ENCODE measurements at places on chromosomes 2 and 18. TPM values are rescaled to one million over a fixed set of nuclear protein-coding genes. Genes with fewer than 3 reads are reported as not detected.

GRCh38 chr18:41482501-41482900, 472.5 kb upstream of the PIK3C3 start:
- no peak for DNase-seq

GRCh38 chr18:56651771-56652092, 573 bp downstream of the WDR7 start:
- DNase-seq = no peak

- no peak for DNase-seq
Observed at GRCh38 chr2:119232666-119232993, 9.0 kb downstream of the STEAP3 start.

DNA sequence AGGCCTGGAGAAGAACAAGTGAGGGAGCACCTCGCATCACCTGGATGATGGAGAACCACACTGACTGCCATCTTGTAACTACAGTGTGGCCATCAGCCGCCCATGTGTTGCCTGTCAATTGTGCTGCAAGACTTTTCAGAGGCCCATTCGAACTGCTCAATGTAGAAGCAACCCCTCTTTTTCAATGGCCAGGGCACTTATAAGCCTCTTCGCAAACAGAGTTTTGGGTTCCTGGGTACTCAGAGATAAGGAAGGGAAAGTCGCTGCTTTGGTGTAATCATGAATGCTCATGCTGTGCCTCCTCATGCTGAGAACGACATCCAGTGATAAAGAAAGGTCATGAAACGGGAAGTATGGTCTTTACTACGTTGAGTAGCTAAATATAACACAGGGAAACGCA, 143.9 kb upstream of the SLC39A10 start:
- DNase-seq = no peak

- no peak for DNase-seq
Observed at GRCh38 chr2:233546774-233547173, 19.8 kb downstream of the USP40 start.

DNA sequence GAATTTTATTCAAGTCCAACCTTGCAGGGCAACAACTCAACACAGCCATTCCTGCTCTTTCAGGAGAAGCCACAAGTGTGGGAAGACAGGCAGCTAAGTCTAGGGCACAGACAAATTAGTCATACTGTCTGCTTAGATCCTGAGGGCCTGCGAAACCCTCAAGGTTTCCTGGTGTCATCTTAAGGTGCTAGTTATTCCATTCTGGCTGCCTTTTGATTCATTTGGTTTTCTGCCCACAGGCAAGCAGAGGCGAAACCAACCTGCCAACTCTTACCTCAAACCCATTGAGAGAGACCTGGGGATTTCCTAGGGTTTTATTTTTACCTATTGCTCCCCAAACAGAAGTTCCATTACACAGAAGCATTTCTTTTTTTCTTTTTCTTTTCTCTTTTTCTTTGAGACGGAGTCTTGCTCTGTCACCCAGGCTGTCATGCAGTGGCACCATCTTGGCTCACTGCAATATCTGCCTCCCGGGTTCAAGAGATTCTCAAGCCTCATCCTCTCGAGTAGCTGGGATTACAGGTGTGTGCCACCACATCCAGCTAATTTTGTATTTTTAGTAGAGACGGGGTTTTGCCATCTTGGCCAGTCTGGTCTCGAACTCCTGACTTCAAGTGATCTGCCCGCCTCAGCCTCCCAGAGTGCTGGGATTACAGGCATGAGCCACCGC, 23.7 kb upstream of the SCYGR1 start:
- DNase-seq = no peak

- DNase-seq = no peak
Observed at GRCh38 chr18:59665057-59666006, 31.9 kb downstream of the CCBE1 start.

- DNase-seq = no peak
Observed at GRCh38 chr2:151937966-151938365, 109.7 kb upstream of the ARL5A start.

DNA sequence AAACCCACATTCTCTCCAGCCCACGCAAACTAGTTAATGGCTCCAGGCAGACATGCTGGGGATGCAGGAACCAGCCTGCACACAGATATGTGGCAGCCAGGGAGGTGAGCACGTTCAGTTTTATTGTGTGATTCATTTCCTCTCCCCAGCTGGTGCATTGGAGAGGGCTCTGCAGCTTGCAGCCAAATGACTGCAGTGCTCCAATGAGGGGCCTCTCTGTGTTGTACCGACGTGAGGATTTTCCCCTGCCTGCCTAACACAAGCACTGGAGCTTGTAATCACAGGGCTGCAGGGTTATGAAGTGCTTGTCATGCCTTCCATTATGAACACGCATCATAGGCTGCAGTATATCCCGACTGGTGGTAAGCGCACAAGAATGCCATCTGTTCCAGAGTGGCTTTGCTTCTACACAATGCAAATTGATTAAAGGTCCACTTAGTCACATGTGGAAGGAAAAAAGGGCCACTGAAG, 92.3 kb upstream of the THUMPD2 start:
- DNase-seq = no peak

DNA sequence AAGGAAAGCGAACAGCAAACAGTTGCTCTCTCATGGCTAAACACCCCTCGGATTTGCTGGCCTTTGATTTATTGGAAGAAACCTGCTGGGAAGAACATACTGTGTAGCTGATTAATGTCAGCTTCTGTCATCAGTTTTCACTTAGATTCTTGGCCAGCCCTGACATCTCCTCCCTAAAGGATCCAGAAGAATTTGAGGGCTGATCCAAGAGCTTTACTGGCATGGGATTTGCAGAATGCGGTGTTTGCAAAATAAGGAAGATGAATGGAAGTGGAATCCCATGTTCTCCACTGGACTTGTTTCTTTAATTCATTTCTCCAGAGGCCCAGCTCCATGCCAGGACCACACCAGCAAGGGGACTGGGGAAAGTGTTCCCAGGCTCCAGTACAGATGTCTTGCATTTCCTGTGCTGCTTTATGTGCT, 80.5 kb downstream of the RDH14 start:
- DNase-seq = no peak

GRCh38 chr2:127598711-127599110, 47.2 kb upstream of the GPR17 start:
- no peak for DNase-seq

GRCh38 chr18:65487569-65487968, 263.2 kb upstream of the CDH7 start:
- no peak for DNase-seq

DNA sequence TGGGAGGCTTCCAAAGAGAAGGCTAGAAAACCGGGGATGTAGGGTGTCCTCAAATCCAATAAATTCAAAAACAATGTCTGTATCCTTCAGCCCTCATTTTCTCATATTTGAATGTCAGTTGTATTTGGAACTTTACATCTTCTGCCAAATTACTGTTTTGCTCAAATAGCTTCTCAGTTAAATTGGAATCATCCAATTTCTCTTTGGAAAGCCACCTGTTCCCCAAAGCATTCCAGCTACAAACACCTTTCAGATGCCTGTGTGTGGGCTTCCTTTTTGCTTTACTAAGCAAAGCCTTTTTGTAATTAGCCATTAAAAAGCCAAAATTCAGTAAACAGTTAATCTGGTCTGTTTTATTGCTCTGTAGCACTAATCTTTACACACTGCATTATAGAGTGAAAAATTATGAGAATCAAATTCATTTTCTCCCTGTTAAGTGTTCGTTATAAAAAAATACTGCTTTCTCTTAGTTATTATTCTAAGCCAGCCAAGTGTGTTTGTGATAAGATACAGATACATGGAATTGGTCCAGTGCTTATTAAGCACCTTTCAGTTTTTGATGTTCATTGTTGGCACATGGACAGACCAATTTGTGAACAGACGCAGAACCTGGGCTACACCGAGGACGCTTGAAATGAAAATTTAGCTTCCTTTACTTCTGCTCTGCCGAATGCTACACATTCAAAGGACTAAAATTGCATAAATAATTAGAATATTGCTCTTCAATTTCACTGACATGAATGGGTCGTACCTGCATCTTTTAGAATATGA, 151.6 kb downstream of the RTN4 start:
- no peak for DNase-seq

GRCh38 chr2:59177748-59178147, 936.6 kb upstream of the FANCL start:
- DNase-seq = no peak

GRCh38 chr2:98464772-98465310, 20.2 kb downstream of the INPP4A start:
- DNase-seq = no peak

GRCh38 chr2:100965596-100965995, 36.5 kb upstream of the RPL31 start:
- DNase-seq = no peak

GRCh38 chr2:20623241-20623640, 27.7 kb downstream of the HS1BP3 start:
- DNase-seq = no peak

DNA sequence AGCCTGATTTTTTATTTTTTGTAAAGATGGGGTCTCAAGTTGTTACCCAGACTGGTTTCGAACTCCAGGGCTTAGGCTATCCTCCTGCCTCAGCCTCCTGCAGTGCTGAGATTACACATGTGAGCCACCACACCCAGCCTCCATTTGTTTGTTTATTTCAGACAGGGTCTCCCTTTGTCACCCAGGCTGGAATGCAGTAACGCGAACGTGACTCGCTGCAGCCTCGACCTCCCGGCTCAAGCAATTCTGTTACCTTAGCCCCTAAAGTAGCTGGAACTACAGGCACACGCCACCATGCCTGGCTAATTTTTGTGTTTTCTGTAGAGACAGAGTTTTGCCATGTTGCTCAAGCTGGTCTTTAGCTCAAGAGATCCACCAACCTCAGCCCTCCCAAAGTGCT, 27.2 kb downstream of the UBXN4 start:
- no peak for DNase-seq

- DNase-seq = no peak
Observed at GRCh38 chr2:168718622-168719021, 83.8 kb upstream of the NOSTRIN start.

DNA sequence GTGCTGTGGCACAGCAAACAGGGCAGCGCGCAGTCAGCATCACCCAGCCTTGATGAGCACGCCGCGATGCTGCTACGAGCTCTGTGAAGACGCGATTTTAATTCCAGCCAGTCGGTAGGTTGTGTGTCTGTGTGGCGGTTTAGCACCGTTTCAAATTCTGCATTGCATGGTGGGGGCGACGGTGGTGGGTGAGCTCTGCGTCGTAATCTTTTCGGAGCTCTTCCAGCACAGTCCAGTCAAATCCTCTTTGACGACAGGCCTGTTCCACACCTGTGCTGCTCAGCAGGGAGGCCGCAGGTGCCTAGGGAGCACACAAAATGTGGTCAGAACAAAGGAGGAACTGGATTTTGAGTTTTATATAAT, 8.6 kb downstream of the ALLC start:
- no peak for DNase-seq

DNA sequence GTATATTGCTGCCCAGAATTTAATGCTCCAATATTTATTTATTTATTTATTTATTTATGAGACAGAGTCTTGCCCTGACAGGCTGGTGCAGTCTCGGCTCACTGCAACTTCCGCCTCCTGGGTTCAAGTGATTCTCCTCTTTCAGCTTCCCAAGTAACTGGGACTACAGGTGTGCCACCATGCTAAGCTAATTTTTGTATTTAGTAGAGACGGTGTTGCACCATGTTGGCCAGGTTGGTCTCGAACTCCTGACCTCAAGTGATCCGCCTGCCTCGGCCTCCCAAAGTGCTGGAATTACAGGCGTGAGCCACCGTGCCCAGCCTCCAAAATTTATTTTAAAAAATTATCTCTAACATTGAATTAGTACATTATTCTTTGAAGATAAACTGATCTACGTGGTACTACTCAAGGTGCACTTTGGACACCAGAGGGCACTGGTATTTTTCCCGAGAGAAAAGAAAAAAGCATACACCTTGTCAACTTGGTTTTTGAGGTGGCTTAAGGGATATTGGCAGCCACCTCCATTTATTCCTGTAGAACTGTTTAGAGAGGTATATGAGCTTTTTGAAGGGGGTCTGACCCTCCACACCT, 1.4 kb upstream of the IDH1 start:
- DNase-seq = no peak

DNA sequence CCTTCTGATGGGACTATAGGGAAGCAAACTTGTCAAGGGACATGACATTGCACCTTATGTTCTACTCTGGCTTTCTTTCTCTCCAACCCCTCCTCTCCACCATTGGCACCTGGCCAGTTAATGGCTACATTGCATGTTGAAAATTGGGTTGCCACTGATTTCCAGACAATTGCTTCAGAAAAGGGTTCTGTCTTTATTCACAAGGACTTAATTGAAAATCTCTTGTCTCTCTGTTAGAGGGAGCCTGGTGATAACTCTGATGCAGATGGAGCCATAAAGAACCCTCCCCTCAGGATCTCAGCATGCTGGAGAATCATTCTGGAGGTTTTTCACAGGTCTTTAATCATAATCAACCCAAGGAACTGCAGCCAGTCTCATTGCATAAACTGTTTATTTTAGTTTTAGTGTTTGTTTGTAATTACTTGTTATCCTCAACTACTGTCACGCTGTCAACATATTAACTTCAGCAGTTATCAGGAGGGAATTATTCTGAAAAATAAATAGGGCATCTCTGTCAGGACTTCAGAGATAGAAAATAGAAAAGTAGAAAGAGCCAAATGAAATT, 316.8 kb downstream of the RIT2 start:
- DNase-seq = no peak

DNA sequence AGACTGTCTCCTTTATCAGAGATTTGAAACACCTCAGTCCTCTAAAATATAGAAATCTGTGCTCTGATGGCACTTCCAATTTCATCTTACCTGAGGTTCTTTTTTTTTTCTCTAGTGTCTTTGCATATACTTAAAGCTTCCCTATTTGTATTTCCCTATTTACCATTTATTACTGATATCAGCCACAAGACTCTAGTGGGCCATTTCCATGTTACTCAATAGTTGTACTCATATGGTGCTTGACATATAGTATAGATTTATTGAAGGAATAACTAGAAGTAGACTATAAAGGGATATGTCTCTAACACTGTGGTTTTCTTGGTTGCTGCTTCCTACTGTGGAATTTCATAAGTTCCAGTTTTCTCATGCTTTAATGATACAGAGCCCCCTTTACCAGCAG, 3.0 kb downstream of the RBM45 start:
- no peak for DNase-seq

- DNase-seq = no peak
Observed at GRCh38 chr18:74947417-74947816, 261.5 kb downstream of the PTGR3 start.

The SPR gene
- total RNA-seq = 1.6 TPM

The FARP2 gene
- 37.1 TPM for total RNA-seq

The PSMA8 gene
- total RNA-seq = not detected

The LRRC30 gene
- total RNA-seq = not detected

The TXNDC2 gene
- not detected for total RNA-seq

The AFF3 gene
- 56.7 TPM for total RNA-seq

The LINC00305 gene
- total RNA-seq = not detected

The TUBA4A gene
- 2.0 TPM for total RNA-seq

The DYNAP gene
- total RNA-seq = not detected

The EMILIN2 gene
- 1.6 TPM for total RNA-seq

The CHRNG gene
- not detected for total RNA-seq

The CABLES1 gene
- total RNA-seq = 4.9 TPM

The RBM44 gene
- total RNA-seq = 5.3 TPM

The KIF5C gene
- total RNA-seq = 388 TPM

All from frontal cortex (tissue), 4 donors.